ENCODE measurements at places on chromosomes 6 and 20. TPM values are rescaled to one million over a fixed set of nuclear protein-coding genes. Genes with fewer than 3 reads are reported as not detected.

The PLCB4 gene
- 0.37 TPM for total RNA-seq

- DNase-seq, result no peak
Observed at GRCh38 chr20:15318682-15319081, 981.3 kb upstream of the FLRT3 start.

DNA sequence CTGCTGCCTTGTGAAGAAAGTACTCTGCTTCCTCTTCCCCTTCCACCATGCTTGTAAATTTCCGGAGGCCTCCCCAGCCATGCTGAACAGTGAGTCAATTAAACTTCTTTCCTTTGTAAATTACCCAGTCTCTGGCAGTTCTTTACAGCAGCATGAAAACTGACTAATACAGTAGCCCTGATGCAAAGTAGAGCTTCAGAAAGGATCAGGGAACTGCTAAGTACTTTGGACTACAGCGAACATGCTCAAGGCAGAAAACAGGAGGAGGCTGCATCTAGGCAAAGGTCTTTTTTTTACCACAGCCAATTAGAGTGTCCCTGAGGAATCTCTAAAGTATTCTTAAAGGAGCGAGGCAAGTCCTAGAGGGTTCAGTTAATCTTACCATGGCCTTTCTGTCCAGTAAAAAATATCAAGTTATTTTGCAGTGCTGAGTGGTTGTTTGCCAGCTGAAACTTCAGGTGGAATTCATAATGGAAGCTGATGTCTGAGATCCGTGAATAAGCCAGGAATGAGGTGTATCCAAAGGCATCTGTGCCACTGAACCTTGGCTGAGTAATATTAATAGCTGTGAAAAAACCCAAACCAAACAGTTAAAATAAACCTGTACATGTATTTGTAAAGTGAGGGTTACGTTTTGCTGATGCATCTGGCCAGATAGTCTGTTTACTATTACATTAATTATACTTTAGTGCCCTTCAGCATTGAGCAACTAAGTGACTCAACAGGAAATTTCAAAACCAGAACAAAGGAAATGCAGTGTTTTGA lies 170.4 kb downstream of the PHF3 start:
- DNase-seq, result no peak

The CCM2L gene
- 2.1 TPM for total RNA-seq

DNA sequence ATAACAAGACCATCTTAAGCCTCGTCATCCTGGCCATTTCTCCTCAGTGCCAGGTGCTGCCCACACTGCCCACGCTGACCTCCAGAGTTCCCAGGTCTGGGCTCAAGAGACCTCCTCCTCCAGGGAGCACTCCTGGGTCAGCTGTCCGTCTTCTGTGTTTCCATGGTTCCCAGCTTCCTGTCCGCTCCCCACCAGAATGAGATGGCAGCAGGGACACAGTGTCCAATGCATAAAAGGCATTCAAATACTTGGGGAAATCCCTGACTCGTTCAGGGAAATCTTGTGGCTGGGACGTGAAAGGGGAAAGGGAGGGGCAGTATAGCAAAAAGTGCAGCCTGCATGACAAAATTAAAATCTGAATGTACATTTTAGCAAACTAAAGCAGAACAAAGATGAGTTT lies 54.3 kb downstream of the SLC23A2 start:
- DNase-seq, result no peak

- DNase-seq, result peak; percentile 97
Observed at GRCh38 chr20:35447082-35447789, 8.2 kb upstream of the CEP250 start.

The RBPJL gene
- total RNA-seq, result not detected

DNA sequence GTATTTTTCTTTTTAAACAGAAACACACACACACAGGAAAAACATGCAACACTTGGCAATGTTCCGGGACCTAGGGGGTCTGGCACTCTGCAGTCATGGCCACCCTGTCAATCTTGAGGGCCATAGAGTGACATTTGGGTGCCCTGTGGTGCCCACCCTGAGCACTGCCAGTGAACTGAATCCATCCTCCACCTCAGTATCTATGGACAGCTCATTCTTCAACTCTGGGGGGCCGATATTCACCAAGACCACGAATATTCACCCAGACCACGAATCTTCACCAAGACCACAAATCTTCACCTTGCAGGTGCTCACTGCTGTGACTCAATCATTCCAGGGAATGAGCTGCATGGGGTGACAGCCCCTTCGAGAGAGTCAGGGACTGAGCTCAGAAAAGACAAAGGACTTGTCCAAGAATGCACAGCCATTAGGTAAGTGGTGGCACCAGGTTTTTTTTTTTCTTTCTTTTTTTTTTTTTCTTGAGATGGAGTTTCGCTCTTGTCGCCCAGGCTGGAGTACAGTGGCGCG lies 19.1 kb downstream of the SNAI1 start:
- no peak for DNase-seq

DNA sequence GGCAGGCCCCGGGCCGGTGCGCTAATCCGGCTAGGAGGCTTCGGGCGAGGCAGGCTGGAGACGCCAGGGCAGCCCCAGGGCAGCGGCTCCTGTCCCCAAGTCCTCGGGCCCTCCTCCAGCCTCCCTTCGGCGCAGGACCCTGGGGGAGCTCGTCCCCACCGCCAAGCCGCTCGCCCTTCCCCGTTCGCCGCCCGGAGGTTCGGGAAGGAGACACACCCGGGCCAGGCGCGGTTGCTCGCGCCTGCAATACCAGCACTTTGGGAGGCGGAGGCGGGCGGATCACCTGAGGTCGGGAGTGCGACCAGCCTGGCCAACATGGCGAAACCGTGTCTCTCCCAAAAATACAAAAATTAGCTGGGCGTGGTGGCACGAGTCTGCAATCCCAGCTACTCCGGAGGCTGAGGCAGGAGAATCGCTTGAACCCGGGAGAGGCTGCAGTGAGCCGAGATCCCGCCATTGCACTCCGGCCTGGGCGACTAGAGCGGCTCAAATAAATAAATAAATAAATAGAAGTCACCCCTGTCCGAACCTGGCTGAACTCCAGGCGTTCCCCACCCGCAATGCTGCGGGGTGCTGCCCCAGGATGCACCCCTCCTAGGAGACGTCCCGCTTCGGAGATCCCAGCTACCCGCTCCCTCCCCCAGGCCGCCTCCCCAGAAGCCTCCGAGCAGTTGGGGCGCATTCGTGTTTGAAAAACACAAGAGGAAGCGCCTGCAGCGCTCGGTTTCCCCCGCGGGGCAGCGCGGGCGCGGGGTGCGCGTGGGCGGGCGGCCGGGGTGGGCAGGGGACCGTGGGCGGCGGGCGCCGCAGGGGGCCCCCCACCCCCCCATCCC lies 27.5 kb downstream of the SERPINB9 start:
- no peak for DNase-seq

DNA sequence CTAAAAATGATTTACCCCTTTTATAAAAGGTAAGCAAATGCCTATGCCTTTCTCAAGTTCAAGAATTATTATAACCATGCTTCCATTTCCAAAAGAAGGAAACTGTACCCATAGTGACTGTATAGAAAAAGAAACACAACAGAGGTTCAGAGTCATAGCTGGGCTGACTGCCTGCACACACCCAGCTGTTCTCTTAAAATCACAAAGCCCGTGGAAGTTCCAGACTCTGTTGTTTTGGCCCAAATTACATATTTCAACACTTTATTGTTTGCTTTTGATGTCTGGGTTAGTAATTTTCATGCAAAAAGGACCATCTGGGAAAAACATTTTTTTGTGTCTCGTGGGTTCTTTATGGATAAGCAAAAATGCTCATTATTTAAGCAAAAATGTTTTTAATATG lies 99.2 kb downstream of the LCA5 start:
- DNase-seq, result no peak

The GRM1 gene
- under 0.01 TPM for total RNA-seq

- DNase-seq, result no peak
Observed at GRCh38 chr6:144159742-144160141, 9.4 kb downstream of the STX11 start.

- no peak for DNase-seq
Observed at GRCh38 chr6:33190504-33191107, 1.7 kb downstream of the COL11A2 start.

DNA sequence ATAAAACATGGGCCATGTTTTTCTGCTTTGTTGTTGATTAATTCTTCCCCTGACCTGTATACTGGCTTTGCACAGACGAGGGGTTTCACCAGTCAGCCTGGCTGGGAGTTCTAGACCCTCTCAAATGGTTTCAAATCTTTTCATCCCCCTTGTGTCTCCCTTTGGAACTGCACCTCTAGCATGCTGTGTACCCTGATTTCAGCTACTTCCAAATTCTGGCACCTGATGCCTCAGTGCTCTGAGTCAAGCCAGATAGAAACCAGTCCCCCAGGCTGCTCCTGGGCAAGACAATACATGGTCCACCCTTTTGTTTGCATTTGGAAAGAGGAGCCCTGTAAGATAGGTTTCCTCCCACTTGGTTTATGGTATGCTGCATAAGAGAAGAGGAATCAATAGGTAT lies 290.2 kb downstream of the BTBD3 start:
- DNase-seq, result no peak

DNA sequence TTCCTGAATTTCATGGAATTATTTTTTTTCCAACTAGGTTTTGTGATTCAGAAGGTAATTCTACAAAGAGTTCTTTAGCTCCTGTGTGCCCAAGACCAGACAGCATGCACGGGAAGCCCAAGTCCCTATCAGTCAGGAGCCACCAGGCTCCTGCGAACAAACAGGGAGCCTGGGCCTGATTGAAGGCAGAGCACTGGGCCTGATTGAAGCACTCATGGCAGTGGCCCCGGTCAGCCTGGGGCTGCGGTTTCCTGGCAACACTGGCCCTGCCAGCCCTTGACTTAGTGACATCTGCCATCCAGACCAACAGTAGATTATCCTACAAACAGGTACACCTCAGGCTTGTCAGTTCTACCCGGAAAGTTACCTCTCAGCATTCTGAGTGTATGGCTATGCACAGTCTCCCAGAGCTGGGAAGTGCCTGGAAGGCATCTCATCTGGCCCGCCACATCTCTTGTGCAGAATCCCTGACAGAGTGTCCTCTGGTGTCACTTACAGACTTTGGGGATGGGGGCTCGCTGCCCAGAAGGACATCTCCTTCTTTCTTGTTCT lies 133.8 kb downstream of the VEGFA start:
- no peak for DNase-seq

The ELOVL2 gene
- 27.8 TPM for total RNA-seq

The GSTA3 gene
- total RNA-seq, result not detected

- DNase-seq, result no peak
Observed at GRCh38 chr6:6649824-6650349, 61.4 kb downstream of the LY86 start.

- DNase-seq, result peak; percentile 86
Observed at GRCh38 chr6:87154993-87155841, at the start of gene ZNF292. TSS of gene ZNF292 (plus strand) at chr6:87155565. CDS start at chr6:87155592, 27 bp downstream.

GRCh38 chr6:87151471-87151780 lies 3.9 kb upstream of the ZNF292 start:
- no peak for DNase-seq

GRCh38 chr20:19451923-19452295 lies 239.5 kb downstream of the SLC24A3 start:
- DNase-seq, result no peak

DNA sequence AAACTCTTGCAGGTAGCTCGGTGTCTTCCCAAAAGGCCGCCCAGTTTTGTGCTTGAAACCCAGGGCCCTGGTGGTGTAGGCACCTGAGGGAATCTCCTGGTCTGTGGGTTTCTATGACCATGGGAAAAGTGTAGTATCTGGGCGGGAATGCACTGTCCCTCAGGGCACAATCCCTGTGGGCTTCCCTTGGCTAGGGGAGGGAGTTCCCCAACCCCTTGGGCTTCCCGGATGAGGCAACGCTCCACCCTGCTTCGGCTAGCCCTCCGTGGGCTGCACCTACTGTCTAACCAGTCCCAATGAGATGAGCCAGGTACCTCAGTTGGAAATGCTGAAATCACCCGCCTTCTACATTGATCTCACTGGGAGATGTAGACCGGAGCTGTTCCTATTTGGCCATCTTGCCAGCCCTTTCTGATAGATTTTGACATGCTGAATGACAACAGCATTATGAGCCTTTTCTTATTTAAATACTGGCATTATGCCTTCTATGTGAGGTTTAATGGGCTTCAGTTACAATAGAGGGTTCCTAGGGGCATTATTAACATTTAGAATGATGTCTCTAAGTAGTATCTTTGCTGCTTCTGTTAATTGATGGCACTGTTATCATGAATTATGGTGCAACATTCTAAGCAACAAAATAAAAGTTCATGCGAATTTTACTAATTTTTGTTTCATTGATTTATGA lies 133.7 kb upstream of the FLRT3 start:
- DNase-seq, result no peak

DNA sequence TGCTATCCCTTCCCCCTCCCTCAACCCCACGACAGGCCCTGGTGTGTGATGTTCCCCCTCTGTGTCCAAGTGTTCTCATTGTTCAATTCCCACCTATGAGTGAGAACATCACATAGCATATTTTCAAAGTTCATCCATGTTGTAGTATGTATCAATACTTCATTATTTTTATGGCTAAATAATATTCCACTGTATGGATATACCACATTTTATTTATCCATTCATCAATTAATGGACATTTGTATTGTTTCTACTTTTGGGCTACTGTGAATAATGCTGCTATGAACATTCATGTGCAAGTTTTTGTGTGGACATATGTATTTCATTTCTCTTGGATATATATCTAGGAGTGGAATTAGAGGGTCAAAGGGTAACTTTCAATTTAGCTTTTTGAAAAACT lies 58.7 kb upstream of the ARMC2 start:
- no peak for DNase-seq

DNA sequence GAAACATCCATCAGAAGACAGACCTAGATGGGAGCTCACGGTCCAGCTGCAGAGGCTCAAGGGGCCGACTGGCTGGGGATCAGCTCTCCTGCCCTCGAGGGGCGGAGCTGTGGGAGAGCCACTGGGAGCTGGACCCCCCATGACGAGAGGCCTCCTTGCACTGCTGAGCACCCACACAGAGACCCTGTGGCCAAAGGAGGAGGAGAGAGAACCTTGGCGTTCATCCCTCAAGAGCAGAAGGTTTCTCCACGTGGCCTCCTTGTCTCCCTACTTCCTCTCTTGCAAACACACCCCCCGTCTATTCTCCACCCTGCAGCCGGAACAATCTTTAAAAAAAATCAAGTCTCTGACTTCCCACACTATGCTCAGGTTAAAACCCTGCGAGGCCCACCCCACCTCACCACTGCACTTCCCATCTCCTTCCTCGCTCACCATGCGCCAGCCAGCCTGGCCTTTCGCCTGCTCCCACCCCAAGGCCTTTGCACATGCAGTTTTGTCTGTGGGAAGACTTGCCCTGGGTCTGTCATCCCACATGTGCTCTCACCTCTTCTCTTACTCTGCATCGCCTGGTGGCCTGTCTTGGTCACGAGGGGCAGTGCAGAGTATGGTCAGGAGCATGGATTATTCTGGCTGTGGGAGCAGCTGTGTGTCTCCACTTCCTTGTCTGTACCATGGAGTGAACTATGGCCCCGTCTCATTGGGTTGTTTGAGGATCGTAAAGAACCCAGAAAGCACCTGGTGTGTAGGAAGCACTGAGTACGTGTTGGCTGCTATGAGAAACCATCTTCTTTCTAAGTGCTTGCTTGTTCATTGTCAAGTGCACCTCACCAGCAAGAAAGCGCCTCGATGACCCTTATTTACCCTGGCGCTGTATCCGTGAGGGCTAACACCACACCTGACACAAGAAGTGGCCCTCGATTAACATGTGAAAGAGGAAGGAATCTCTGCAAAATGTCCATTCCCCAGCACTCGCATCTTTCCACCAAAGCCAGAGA lies 32.9 kb downstream of the PMEPA1 start:
- DNase-seq, result no peak

The GLP1R gene
- not detected for total RNA-seq
